ENCODE measurements at places on chromosomes 6 and 20.

DNA sequence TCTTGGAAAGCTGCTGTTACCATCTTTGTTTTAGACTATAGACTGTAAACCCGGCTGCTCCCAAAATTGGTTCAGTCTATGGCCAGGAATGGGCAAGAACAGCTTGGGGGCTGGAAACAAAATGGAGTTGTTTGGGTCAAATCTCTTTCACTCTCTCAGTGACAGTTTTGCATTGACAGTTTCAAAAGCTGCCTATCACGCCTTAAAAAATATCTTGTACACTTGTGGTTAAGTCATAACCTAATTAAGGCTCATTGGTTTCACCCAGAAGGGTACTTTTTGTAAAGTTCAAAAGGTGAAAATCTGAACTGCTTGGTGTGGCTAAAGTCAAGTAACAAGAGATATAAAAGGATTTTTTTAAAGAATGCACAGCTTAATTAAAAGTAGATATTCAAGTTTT lies 76.1 kb upstream of the PRL start:
- no peak for DNase-seq

- no peak for DNase-seq
Measured at GRCh38 chr20:23225407-23226060, 125.1 kb upstream of the NXT1 start.

GRCh38 chr20:17287503-17287902 lies 60.7 kb downstream of the PCSK2 start:
- no peak for DNase-seq

DNA sequence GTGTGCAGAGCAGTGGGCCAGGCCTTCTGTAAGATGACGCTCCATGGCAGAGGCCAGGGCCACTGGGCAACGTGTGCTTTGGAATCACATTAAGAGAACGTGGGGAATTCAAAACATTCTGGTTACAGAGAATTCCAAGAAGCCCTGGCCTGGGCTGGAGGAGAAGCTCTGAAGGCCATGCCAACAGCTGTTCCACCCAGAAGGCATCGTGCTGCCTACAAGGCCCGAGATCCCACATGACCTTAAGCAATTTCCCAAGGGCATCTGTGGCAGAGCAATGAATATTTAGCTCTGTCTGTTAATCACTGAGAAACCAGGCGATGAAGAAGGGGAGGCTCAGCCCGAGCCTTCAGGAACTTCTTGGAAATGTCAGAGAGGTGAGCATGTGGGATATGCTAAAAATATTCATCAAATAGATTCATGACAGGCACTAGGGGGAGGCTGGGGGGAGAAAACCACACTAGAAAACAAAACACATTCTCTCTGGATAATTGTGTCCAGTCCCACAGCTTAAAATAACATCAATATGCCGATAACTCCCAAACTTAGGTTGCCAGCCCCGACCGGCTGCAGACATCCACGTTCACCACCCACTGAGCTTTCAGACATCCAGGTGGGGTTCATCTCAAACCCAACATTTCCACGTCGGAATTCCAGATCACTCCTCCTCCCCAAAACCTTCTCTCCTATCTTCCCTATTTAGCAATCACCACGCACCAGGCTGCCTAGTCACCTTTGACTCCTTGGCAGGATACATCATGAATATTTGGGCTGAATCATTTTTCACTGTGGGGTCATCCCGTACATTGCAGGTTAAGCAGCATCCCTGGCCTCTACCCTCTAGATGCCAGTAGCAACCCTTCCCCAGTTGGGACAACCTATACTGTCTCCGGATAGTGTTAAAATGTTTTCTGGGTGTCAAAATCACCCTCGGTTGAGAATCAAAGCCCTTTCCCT lies 6.6 kb downstream of the SULF2 start:
- DNase-seq, result no peak

DNA sequence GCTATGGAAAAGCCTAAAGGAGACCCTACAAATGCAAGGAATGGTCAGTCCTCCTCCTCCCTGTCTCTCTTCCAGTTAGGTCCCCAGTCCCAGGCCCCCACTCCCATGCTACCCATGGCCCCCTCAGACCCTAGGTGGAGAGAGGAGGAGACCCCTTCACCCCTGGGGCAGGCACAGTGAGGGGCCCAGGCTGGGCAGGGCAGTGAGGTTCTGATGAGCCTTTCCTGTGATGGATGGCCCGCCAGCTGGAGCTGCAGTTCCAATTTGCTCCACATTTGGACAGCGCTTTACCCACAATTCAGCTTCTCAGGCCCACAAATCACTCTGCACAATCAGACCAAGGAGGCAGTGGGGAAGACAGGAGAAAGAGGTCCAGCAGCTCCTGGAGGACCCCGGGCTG lies 37.3 kb upstream of the MLN start:
- DNase-seq, result no peak

GRCh38 chr6:167031082-167031709 lies 32.0 kb downstream of the CEP43 start:
- no peak for DNase-seq

GRCh38 chr20:4920131-4920530 lies 81.2 kb downstream of the SLC23A2 start:
- no peak for DNase-seq

DNA sequence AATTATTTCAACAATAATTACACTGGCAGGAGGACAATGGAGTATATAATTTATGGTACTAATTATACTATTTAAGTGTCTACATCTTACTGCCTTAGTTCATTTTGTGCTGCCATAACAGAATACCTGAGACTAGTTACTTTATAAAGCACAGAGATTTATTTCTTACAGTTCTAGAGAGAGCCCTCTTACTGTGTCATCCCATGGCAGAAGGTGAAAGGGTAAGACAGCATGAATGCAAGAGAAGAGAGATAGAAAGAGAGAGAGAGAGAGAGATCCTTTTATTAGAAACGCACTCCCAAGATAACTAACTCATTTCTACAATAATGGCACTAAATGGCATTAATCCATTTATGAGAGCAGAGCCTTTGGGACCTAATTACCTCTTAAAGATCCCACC lies 314.7 kb downstream of the EPM2A start:
- DNase-seq, result no peak

DNA sequence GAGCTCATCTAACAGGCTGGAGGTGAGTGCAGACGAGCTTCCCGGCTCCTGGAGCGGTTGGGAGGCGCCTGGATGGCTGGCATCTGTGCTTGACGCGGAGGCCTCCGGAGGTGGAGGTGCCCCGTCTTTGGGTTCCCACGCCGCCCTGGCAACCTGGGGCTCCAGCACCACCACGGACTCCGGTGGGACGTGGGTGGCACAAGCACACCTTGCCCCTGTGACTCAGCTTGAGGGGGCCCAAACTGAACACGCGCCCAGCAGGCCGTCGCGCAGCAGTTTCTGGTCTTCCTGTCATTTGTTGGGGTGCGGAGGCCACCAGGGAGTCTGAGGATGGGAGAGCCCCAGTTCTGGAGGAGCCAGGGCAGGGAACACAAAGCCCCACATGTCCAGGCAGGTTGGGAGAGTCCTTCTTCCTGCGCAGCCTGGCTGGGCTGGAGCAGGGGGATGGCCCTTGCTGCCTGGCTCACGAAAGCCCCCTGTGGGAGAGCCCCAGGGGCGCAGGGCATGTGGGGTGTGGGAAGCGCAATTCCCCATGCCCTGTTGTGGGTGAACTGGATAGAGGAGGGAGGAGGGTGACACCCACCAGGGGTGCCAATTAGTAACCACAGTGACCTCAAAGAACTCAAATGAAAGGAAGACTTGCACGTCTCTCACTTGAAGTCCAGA lies 1378.6 kb upstream of the DEFB115 start:
- DNase-seq, result no peak

GRCh38 chr6:2623295-2623694 lies 127.4 kb downstream of the MYLK4 start:
- DNase-seq, result no peak

DNA sequence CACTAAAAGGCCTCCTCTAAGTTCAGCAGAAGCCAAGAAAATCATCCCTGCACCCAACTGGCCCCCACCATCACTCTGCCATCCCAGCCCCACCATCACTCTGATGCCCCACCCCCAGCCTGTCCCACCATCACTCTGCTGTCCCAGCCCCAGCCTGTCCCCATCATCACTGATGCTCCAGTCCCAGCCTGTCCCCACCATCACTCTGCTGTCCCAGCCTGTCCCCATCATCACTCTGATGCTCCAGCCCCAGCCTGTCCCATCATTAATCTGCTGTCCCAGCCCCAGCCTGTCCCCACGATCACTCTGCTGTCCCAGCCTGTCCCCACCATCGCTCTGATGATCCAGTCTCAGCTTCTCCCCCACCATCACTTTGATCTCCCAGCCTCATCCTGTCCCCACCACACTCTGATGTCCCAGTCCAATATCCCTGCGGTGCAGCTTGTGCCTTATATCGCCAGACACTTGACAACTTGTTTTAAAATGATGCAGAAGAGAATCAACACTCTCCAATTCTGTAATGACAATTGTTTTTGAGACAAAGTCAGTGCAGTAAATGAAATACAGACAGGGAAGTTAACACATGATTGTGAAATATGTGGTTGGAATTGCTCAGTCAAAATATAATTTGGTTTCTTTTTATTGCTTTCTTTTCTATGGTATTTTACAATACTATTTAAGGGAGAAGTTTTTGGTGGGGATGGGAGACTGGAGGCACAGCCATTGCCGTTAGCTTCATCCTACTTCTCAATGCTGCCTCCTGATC lies 100.8 kb downstream of the TNFAIP3 start:
- no peak for DNase-seq

DNA sequence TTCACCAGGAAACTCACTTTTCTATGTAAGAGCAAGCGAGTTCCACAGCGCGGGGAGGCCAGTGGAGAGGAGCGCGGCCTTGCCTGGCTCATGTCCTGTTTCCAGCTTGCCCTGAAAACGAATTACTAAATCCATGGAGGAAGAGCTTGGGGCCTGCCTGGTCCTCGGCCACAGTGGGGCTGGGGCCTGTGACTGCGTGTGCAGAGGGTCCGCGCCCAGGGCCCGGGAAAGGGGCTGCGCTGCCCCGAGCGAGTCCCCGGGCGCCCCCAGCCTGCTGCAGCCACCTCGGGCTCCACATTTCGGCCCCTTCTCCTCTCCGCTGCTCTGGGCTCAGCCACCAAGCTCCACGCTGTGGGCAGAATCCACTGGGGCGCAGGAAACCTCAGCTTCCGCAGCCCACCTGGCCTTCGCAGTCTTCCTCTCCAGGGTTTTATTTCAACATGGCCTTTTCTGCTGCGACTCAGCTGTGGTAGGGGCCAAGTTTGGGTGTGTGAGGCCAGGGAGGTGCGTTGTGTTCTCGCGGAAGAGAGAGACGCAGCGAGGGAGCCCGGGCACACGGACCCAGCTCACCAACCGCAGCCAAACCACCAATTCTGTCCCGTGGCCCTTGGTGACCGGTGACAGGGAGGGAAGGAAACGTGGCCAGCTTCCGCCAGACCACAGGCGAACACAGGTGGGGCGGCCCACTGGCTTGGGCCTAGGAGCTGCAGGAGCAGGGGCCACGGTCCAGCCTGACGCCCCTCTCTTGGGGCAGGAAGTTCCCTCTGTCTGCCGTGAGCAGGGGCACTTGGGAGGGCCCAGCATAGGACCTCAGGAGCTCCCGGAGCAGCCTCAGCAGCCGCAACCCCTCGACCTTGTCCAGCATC lies 211.4 kb downstream of the ERMARD start:
- DNase-seq, result no peak

GRCh38 chr6:42937548-42938427 lies 8.5 kb downstream of the CNPY3 start:
- DNase-seq, result no peak

GRCh38 chr6:159151266-159151855 lies 17.8 kb upstream of the FNDC1 start:
- peak; percentile 24 for DNase-seq

DNA sequence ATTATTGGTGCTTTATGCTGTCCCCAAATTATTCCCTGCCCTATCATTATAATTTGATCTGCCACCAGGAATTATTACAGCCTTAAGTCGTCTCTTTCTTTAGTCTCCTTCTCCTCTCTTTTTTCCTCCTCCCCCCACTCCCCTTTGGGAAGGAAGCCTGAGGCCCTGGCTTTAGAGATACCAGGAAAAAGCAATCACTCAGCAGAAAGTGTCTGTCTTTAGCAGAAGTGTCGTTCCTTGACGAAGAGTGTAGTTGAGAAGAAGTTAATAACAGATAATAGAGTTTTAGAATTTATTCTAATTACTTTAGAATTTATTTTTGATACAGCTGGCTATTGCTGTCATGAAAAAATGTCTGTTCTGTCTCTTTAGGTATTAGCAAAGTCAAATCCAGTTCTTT lies 16.5 kb downstream of the LIN28B start:
- DNase-seq, result no peak

DNA sequence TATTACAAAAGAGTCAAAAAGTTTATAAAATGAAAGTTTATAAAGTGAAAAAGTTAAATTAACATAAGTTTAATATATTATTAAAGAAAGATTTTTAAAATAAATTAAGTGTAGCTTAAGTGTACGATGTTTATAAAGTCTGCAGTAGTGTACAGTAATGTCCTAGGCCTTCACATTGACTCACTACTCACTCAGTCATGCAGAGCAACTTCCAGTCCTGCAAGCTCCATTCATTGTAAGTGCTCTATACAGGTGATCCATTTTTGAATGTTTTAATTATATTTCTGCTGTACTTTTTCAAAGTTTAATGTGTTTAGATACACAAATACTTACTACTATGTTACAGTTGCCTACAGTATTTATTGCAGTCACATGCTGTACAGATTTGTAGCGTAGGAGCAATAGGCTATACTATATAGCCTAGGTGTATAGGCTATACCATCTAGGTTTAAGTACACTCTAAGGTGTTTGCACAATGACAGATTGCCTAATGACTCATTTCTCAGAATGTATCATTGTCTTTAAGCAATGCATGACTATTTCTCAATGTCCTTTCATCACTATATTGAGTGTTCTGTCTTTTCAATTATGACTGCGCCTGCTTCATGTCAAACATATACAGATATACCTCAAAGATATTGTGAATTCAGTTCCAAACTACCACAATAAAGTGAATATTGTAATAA lies 1110.3 kb upstream of the MAP3K7 start:
- DNase-seq, result no peak

DNA sequence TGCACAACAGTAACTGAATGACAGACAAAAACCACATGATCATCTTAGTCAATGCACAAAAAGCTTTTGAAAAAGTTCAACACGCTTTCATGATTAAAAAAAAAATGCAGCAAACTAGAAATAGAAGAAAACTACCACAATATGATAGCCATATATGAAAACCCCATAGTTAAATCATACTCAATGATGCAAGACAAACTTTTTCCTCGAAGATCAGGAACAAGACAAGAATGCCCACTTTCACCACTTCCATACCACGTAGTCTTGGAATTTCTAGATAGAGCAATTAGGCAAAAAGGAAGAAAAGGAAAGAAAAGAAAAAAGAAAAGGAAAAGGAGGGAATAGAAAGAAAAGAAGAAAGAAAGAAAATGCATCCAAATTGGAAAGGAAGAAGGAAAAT lies 44.6 kb upstream of the SLC23A2 start:
- no peak for DNase-seq

GRCh38 chr20:53245574-53245973 lies 273.4 kb downstream of the TSHZ2 start:
- DNase-seq, result no peak

GRCh38 chr6:144158133-144158532 lies 7.8 kb downstream of the STX11 start:
- no peak for DNase-seq

DNA sequence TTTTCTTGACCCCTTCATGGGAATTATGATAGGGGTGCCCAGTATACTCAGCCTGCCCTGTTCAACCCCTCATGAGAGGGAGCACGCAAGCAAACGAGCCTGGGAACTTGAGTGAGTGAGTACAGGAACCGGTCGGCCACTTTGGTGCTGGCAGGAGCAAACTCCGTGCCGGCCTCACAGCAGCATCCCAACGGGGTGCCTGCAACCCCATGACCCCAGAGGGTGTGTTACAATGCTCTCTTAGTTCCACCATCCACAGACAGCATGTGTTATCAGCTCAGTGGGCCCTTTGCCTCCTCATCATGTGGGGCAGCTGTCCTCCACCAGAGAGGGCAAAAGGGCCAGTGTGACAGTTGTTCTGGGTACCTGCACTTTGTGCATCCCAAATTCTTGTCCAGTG lies 289.8 kb downstream of the FRK start:
- no peak for DNase-seq

Measured in CD4-positive, alpha-beta memory T cell (primary cell).